ENCODE measurements at places on chromosomes 13 and 19.

GRCh38 chr13:44362394-44363040, 11.1 kb upstream of the SERP2 start:
- DNase-seq: no peak

- no peak for DNase-seq
These were observed 84.5 kb downstream of the LRRC63 start for GRCh38 chr13:46296115-46296822.

GRCh38 chr19:23998568-23998967, 83.9 kb downstream of the ZNF726 start:
- DNase-seq: no peak

- no peak for DNase-seq
These were observed 442 bp downstream of the RAB8A start for GRCh38 chr19:16111909-16112752.

- DNase-seq: no peak
These were observed 9.3 kb upstream of the CEACAM7 start for GRCh38 chr19:41697198-41697855.

DNA sequence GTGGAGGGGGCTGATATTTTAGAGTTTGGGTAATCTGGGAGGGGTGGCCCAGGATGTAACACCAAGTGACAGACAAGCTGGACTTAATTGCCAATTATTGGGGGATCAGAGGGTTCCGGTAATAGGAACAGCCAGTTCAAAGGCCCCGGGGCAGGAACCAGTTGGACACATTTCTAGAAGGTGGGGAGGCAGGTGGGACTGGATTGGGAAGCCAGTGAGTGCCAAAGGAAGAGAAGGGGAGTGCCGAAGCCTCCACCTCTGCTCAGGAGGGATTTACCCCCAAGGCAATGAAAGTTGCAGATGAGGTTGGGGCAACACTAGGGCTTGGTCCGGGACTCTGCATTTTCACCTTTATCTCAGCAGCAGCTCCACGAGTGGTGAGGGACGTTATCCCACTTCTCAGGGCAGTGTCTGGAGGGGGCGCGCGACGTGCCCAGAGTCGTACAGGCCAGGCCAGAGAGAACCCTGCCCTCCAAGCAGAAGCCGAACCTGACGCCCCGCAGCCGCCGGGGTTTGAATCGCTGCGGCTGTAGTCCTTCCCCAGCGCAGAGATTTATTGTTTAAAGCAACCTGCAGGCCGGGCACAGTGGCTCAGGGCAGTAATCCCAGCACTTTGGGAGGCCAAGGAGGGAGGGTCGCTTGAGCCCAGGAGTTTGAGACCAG, 5.7 kb upstream of the JUND start:
- DNase-seq: no peak

GRCh38 chr19:7971553-7972520, 28.4 kb upstream of the TIMM44 start:
- DNase-seq: no peak

- no peak for DNase-seq
These were observed 16.2 kb downstream of the NUFIP1 start for GRCh38 chr13:44972956-44973581.

- DNase-seq: no peak
These were observed 91.9 kb downstream of the ZNF431 start for GRCh38 chr19:21233691-21234090.

GRCh38 chr13:43022934-43023288, 475 bp upstream of the DNAJC15 start:
- DNase-seq: no peak

DNA sequence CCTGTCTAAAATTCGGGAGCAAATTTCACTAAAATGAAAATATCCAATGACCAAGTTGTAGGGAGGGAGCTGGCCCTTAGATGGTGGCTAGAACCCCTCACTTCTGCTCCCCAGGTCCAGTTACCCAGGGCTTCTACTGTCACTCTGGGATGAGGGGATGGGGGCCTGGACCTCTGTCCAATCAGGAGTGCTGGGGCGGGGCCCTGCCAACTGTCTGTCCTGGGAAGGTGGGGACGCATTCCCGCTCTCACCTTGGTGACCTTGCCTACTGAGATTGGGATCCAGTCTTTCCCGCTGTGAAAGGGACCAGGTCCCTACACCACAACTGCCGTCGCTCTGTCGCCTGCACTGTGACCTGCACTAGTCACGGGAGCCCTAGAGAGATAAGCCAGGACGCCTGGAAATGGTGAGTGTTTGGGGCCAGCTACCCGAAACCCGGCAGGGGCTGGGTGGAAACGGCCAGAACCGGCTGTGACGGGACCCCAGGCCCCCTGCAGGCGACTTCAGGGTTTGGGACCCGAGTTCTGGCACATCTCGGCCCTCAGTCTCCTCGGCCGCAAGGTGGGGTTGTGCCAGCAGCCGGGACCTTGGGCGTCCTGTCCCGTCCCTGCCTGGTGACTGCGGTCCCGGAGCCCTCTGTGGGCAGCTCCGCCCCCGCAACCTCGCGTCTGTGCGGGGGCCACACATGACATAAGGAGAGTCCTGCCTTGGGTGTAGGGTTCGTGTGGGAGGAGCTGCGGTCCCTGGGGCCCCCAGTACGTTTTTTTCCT, 22.8 kb downstream of the ZNF20 start:
- DNase-seq: no peak

- no peak for DNase-seq
These were observed 94.3 kb downstream of the FAM216B start for GRCh38 chr13:42875475-42876269.

- DNase-seq: no peak
These were observed 28.0 kb downstream of the TSSK6 start for GRCh38 chr19:19487077-19487949.

- no peak for DNase-seq
These were observed 357.1 kb downstream of the DCT start for GRCh38 chr13:94122300-94122915.

DNA sequence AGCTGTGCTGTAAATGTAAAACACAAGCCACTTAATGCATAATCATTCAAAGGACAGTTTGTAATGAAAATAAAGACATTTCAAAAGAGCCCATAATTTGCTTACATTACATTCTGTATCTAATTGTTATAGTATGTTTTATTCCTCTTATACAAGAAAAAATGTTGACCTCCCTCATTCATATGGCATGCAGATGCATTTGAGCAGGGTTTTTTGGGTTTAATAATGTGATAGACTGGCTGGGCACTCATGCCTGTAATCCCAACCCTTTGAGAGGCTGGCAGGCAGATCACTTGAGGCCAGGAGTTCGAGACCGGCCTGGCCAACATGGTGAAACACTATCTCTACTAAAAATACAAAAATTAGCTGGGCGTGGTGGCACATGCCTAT, 11.6 kb upstream of the ARL11 start:
- DNase-seq: no peak

DNA sequence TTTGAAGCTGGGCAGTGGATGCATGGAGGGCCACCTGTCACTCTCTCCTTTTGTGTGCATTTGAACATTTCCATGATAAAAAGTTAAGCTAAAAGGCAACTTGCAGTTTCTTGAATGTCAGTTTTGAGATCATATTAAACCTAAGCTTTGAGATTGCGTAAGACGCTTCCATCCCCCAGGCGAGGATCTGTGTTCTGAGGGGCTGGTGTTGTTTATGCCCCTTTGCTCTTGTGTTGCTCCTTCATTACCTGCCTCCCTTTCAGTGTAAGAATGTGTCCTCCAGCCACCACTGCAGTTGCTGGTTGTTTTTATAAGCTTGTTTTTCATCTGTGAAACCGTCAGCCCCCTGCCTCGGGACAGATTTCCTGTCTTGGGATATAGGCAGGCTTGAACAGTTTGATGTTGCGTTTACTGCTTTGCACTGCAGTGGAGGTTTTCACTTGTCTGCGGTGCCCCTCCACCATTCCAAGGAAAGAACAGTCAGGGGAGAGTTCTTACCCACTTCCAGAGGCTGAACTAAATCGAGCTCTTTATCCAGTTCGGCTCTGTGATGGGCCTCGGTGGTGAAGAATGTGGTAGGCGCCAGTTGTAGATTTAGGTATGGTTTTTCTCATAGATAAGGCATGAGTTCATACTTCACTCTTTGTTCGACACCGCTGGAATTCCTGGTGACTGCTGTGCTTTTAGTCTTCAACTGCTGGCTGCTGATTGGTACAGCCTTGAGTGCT, 96.8 kb downstream of the ARHGEF7 start:
- DNase-seq: no peak

GRCh38 chr19:46704379-46705076, 12.4 kb downstream of the PRKD2 start:
- DNase-seq: peak; percentile 84

DNA sequence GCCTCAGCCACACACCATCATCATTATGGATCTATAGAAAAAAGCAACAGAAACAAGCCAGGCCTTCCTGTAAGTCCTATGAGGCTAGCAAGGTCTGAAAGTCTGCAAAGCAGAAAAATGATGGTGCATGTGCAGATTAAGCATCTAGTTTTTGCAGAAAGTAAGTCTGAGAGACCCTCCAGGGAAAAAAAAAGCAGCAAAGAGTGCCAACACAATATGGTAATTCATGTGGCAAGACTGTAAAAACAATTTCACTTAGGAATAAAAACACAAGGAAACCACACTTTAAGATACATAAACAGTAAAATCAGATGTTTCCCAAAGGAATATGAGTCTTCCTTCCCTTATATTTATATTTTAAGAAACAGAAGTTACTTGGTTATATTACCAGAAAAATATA, 112.3 kb upstream of the FBXL3 start:
- DNase-seq: no peak

- no peak for DNase-seq
These were observed 81.3 kb downstream of the SACS start for GRCh38 chr13:23352161-23352560.

- DNase-seq: no peak
These were observed 28.7 kb upstream of the LMO7 start for GRCh38 chr13:75607447-75607846.

DNA sequence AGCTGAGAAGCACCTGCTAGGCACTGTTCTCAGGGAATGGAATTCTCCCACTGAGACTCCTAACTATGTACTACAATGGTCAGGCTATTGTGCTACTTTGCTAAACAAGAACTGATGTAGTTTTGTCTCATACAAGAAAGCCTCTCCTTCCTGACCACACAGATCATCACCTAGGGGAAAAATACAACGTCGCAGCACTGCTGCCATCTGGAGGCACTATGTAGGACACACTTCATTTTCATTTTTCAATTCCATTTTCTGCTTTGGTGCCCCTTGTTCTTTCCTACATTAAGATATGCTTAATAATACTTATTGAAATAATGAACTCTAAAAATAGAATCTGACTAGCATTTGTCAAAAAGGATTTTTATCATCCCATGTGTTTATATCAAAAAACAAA, 21.1 kb downstream of the PROSER1 start:
- DNase-seq: no peak

- no peak for DNase-seq
These were observed 5.5 kb upstream of the POU4F1 start for GRCh38 chr13:78608688-78609463.

DNA sequence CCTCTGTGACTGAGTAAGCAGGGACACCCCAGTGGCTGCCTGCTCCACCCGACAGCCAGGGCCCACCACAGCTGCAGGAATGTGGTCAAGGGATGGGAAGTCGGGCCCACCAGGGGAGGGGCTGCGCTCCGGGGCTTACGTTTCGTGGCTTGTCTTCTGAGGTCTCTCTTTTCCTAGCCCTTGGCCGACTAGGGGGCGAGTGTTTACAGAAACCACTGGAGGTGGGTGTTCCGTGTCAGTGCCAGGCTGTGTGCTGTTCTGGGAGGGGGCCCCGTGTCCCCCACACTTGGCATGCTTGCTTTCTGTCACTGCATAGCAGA, 4.5 kb downstream of the ADAT3 start:
- DNase-seq: no peak

GRCh38 chr13:106568299-106569003, 514 bp upstream of the ARGLU1 start:
- DNase-seq: no peak

GRCh38 chr13:106602178-106602577, 34.2 kb upstream of the ARGLU1 start:
- DNase-seq: no peak

DNA sequence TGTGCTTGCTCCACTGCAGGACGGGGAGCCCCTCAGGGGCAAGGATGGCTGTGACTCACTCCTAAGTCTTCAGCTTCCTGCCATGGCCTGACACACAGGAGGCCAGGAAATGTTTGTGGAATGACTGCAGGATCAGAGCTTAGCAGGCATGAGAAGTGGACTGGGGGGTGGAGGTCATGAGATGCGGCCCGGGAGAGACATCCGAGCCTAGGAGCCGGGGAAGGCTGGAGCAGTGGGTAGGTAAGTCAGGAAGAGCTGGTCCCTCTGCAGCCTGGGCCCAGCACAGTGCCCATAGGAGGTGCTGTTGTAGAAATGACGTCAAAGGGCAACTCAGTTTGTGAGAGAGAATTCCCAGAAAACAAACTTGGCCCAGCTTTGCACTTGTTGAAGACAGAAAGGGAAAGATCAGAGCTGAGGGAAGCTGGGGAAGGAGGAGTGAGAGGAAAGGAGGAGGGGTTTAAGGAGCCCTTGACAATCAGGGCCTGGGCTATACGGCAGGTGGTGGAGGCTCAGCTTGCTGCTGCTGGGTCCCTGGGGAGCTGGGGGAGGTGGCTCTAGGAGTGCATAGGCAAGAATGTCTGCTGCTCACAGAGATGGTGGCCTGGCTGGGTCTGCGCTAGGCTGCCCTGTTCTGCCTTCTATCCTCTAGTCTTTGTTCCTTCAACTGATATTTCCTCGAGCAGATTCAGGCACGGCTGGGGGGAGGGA, 18.5 kb downstream of the POU2F2 start:
- no peak for DNase-seq

DNA sequence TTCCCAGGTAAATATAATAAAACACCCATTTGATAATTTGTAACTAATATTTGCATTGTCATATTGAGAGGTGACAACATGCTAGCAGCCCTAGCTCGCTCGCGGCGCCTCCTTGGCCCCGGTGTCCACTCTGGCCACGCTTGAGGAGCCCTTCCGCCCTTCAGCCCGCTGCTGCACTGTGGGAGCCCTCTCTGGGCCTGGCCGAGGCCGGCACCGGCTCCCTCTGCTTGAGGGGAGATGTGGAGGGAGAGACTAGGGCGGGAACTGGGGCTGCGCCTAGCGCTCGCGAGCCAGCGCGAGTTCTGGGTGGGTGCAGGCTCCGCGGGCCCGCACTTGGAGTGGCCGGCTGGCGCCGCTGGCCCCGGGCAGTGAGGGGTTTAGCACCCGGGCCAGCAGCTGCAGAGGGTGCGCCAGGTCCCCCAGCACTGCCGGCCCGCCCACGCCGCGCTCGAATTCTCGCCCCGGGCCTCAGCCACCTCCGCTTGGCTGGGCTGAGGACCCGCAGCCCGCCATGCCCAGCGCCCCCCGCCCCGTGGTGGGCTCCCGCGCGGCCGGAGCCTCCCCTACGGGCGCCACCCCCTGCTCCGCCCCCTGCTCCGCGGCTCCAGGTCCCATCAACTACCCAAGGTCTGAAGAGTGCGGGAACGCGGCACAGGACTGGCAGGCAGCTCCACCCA, 594.4 kb downstream of the SLITRK6 start:
- DNase-seq: no peak

- no peak for DNase-seq
These were observed 162.7 kb downstream of the TBC1D4 start for GRCh38 chr13:75319254-75319653.
